SW 1271 (cell line): ENCODE measurements at places on chromosomes 11 and 22.
A peak's percentile ranks its signal among the peaks of the same experiment; 100 is the strongest.

- DNase-seq: no peak
Measured at GRCh38 chr11:2148595-2148994, 9.4 kb upstream of the IGF2 start.

GRCh38 chr11:110566577-110566976 is 136.8 kb downstream of the FDX1 start:
- no peak for DNase-seq

- DNase-seq: no peak
Measured at GRCh38 chr11:26937386-26937785, 56.5 kb upstream of the FIBIN start.

GRCh38 chr11:105935791-105936190 is 86.2 kb downstream of the MSANTD4 start:
- peak; percentile 52 for DNase-seq

- DNase-seq: no peak
Measured at GRCh38 chr11:116948391-116948790, 111.0 kb upstream of the APOA1 start.

- DNase-seq: no peak
Measured at GRCh38 chr11:5665746-5666401, 19.0 kb downstream of the TRIM5 start.

GRCh38 chr11:14193644-14194043 is 165.3 kb downstream of the RRAS2 start:
- no peak for DNase-seq

- DNase-seq: no peak
Measured at GRCh38 chr11:72263361-72263760, 19.4 kb upstream of the PHOX2A start.

DNA sequence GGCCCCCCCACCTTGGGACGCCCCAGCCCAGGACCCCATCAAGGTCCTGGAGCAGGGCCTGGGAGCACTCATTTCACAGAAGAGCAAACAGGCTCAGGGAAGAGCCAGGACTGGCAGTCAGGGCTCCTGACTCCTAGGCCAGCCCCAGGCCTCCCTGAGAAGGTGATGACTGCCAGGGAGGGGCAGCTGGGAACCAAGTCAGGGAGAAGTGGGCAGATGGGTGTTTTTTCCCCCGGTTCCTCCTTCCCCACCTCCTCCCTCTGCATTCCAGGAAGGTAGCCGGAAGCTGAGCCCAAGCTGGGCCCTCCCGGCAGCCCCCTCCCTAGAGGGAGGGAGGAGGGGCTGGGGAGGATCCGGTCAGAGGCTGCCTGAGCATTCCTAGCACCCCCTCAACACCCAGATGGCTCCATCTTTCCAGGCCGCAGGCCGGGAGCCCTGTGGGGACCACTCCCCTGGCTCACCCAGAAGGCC is 19.6 kb downstream of the MYRF start:
- DNase-seq: no peak

- peak; percentile 22 for DNase-seq
Measured at GRCh38 chr11:47552056-47552565, 821 bp downstream of the CELF1 start.

DNA sequence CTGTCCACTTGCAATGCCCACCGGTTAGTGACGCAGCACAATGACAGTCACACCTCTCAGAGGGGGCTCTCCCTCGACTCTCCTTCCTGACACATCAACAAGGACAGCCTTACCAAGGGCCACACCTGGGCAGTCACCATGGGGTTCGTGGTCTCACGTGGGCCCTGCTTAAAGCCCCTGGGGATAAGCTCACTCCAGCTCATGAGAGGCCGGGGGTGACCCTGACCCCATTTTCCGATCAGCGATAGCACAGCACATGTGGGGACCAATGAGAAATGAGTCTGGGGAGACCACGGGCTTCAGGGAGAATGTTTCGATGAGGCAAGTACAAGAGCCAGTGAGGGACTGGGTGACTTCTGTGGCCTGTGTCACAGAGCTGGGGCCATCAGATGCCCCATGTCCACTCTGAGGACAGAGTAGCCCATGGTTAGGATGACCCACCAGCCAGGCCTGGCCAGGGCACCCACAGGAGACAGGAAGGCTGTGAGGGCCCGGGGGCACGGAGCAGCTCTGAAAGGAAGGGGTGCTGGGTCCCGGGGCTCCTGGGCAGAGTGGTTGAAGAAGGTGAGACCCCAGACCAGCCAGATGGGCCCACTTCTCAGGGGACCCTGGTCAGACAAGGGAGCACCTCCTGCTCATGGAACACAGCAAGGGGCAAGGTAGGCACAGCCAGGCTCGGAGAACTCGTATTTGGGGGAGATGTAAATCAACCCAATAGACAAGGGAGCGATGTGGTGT is 128.8 kb downstream of the MED15 start:
- no peak for DNase-seq

DNA sequence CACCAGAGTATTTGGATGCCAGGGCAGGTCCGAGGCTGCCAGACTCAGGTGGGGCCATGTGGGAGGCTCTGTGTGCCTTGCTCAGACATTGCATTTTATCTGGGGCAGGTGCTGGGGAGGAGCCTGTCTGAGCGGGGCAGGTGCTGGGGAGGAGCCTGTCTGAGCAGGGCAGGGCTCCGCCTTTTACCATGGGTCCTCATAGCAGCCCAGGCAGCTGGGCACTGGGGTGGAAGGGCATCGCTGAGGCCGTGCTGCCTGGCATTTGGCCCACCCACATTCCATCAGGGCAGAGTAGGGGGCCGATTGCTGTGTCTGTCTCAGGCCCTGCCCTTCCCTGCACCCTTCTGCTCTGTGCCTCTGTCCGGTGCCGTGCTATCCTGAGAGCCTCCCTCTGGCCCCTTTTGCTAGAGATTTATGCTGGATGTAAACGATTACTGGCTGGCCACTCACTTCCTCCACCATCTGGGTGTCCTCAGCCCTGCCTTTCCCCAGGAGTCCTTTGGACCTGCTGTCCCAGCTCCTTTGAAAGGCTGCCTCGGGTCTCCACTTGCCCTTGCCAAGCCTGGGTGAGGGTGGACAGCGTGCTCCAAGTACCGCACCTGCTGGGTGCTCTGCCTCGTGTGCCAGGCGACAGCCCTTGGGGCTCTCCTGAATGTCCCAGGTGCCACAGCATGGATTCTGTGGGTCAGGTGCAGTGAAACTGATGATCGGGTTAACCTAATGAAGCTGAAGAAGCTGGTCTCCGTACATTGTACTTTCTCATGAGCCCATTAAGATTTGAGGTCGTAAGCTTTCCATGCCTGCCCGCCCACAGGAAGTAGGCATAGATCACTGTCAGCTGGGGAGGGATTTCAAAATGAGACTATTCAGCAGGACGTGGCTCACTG is 281.6 kb downstream of the TBC1D22A start:
- no peak for DNase-seq

DNA sequence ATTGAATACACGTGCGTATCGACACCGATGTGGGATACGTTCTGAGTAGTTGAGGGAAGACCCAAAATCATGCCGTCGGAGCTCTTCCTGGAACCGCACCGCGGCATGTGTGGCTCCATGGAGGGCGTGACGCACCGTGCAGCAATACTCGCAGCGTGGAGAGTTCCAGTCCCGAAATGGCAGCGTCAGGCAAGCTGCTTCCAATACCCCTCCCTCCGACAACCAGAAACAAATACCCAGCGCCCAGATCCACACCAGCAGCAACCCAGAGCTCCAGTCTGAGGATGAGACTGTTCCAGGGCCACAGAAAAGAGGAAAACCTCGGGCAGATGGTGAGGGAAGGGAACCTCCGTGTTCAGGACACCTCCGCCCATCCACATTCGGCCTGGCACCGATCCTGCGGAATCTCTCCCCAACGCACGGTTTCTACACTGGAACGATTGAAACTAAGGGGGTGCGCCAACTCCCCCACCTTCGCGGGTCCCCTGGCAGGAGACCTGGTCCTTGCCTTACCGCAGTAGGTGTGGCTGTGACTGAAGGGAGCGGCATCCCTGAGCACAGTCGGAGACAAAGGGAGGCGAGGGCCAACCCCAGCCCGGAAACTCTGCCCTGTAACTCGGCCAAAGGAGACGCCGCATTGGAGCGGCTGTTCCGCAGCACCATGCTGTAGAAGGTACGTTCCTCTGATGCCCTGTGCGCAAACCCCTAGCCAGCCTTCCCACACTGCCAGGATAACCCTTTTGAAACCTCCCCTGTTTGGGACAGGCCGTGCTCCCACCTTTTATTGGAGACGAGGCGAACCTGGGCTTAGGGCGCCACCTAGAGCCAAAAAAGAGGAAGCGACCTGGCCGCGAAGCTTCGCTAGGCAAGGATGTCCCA is 28.2 kb downstream of the DBX1 start:
- DNase-seq: no peak

DNA sequence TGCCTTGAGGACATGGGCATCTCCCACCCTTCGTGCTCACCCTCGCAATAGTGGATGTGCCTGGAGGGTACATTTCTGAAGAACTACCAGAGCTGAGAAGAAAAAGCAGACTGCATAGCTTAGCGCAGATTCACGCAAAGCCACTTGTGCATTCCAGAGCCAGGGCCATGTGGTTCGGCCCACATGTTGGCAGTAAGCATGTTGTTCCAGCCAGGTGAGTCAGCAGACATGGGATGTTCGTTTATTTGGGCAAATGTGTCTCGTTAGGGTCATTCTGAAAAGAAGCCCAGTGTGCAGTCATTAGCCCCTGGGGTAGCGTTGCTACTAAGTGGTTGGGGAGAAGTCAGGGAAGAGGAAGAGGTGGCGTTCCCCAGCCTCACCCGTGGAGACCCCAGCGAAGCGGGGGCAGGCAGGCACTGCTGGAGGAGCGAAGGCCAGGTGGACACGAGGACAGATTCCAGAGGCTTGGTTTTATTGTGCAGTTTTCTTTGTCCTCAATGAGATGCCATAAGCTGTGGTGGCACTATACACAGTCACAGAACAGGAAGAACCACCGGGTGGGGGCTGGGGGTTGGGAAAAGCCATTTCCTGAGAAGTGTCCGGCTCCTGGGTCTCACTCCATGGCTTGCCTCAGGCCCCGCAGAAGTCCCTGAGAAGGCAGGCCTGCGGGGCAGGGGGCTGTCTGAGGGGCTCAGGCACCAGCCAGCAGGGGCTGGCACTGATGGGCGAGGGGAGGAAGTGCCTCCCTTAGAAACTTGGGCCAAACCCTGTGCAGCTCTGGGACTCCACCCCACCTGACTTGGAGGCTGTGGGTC is 5.0 kb downstream of the THY1 start:
- no peak for DNase-seq

DNA sequence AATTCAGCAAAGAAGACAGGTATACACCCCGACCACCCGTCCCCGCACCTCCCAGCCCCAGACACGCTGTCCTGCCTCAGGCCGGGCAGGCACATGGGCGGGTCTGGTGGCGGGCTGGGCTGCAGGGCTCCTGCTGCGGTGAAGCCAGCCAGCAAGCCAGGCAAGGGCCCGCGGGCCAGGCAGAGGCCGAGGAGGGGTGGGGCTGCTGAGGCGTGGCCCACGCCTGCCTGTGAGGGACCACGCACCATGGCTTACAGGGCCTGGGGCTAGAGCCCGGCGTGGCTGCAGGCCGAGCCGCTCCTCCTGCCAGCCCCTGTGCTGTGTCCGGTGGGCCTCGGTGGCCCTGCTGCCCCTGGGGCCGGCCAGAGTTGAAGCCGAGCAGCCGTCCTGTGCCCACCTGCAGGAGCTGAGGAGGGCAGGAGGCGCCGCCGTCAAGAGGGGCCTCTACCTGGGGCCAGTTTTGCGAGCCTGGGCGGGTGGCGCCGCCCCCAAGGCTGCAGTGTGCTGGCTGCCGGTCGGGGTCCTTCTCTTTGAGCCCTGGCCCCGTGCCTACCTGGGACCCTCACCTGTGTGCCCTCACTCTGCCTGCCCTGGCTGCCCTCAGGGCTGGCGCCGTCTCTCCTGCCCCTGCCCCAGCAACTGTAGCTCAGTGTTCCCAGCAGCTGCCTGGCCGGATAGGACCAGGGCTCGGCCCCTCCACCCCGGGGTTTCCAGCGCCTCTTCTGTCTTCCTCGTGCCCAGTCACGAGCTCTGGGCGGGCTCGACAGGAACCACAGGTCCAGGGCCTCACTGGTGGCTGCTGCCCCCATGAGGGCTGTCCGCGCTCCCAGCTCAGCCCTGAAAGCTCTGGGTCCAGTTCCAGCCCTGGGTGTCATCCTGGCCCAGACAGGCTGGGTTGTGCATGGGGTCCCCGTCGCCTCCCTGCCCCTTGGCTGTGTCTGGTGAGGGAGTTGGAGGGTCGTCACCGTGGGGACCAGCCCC is 38.4 kb downstream of the MOB2 start:
- no peak for DNase-seq

GRCh38 chr11:70060611-70061293 is 17.4 kb upstream of the ANO1 start:
- no peak for DNase-seq

DNA sequence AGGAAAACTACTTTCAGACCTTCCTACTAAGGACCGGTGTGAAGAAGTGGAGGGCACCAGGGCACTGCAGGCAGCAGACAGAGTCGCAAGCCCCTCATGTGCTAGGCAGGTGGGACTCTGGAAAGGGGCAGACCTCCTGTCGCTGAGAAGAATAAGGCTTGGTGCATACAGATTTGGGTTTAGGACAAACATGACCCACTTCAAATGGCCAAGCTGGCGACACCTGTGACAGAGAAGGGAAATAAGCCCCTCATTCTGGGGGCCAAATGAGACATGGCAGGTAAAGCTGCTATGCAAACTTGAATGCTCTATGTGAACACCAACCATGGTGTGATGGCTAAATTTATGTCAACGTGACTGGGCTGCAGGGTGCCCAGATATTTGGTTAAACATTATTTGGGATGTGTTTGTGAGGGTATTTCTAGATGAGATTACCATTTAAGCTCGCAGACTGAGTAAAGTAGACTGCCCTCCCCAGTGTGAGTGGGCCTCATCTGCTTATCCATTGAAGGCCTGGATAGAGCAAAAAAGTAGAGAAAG is 112.4 kb upstream of the PITPNB start:
- DNase-seq: no peak

- no peak for DNase-seq
Measured at GRCh38 chr11:115677190-115677589, 173.0 kb upstream of the CADM1 start.
